Fibroblast of pulmonary artery (primary cell): ENCODE measurements at places on chromosomes 5 and 9.

GRCh38 chr5:125202871-125203438, 456.5 kb upstream of the ZNF608 start:
- DNase-seq, result no peak

DNA sequence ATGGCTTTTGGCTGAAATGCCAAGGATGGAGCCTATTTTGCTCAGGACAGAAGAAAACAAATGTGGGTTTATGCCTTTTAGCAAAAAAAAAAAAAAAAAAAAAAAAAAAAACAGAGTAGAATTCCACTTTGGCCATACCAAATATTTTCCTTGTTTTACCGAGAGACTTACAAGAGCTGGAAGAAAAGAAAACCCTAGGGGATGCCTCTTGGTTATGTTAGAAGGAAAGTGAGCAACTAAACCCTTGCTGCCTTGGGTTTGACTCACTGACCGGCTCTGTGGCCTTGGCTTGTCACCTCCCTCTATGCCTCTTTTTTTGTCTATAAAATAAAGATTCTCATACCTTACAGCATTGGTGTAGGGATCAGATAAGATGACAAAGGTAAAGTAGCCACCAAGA, 69.6 kb upstream of the ABCA1 start:
- no peak for DNase-seq

- peak; percentile 74 for DNase-seq
These were observed 215.6 kb downstream of the ROR2 start for GRCh38 chr9:91734371-91734981.

- no peak for DNase-seq
These were observed 589 bp downstream of the CKS2 start for GRCh38 chr9:89311346-89312221.

- no peak for DNase-seq
These were observed 21.4 kb downstream of the SEMA4D start for GRCh38 chr9:89476546-89476945.

DNA sequence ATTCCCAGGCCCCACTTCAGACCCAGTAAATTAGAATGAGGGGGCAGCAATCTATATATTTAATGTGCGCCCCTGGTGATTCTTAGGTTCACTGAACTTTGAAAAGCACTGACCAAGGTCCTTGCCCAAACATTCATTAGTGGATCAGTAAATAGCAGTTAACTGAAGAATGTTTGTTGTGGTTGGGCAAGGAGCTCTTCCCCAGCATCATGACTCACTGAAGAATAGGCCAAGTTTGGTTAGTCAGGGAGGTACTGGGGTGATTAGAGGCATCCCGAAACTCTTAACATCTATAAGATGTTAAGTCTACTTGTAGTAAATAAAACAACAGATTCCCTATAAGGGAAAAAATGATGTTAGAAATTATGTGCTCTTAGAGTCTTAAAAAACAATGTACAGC, 833 bp upstream of the MROH2B start:
- DNase-seq, result peak; percentile 69

GRCh38 chr9:112541685-112542084, 55.1 kb downstream of the KIAA1958 start:
- DNase-seq, result no peak

DNA sequence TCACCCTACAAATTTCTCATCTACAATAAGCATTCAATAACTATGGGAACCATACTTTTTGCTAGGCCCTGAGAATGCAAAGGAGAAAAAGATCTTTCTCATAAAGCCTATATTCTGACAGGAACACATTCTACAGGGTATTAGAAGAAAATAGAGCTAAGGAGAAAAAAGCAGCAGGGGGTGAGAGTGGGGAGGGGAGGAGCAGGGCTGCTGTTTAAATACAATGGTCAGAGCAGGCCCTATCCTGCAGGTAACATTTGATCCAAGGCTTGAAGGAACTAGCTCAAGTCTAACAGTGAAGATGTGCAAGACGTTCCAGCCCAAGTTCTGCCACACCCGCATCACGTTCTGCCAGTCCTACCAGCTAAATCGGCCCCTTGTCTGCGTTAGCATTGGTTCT, 89.7 kb downstream of the ELAVL2 start:
- DNase-seq, result no peak

GRCh38 chr9:127629468-127630081, 17.5 kb downstream of the STXBP1 start:
- no peak for DNase-seq

DNA sequence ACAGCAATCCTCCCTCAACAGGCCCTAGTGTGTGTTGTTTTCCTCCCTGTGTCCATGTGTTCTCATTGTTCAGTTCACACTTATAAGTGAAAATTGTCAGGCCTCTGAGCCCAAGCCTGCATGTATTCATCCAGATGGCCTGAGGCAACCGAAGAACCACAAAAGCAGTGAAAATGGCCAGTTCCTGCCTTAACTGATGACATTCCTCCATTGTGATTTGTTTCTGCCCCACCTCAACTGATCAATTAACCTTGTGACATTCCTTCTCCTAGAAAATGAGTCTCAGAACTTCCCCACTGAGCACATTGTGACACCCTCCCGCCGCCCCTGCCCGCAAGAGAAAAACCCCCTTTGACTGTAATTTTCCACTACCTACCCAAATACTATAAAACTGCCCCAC, 17.4 kb upstream of the TRPC7 start:
- DNase-seq, result no peak
